Fibroblast of pulmonary artery (primary cell): ENCODE measurements at places on chromosomes 7 and 10.

DNA sequence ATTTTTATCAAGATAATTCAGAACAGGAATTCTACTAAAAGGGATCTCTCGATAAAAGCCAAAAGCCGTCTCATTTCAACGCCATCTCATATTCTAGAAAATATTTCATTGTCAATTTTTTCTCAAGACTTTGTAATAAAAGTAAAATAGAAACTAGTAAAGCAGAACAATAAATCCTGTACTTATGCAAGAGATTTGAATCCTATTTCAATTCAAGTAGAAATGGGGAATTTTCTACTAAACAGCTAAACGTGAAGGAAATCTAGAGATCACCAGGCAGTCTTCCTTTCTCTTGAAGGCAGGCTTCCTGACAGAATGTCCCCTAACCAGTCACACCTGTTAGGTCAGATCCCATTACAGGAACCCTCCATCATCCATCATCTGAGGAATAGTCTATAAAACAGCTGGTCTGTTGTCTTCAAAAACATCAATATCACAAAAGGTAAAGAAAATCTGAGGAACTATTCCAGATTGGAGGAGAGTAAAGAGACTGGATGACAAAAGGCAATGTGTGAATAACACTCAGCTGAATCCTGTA is 23.7 kb downstream of the USP6NL start:
- no peak for DNase-seq

DNA sequence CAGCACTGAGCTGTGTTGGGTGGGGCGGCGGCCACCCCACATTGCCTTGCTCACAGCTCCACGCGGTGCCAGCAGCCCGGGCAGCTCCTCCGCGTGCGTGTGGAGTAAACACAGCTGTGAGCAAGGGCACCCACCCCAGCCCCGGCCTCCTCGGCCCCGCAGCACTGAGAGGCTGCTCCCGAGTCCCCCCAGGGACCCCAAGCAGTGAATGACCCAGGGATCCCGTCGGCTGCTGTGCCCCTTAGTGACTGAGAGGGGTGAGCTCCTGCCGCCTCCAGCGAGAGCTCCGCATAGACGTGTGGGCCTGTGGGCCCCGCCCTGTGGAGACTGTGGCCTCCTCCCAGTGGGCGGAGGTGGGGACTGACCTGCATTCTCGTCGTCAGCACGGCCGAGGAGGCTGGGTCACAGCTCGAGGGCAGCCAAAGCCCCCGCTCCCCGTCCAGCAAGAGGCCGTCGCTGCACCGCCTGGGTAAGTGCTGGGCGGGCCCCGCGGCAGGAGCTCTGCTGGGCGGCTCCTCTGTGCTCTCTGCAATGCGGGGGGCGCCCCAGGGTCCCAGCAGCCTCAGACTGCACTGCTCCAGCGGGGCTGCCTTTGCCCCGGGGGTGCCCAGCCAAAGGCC is 29.9 kb upstream of the UTF1 start:
- no peak for DNase-seq

- DNase-seq = no peak
Measured at GRCh38 chr10:83541046-83541445, 598.3 kb upstream of the GHITM start.

GRCh38 chr7:99235925-99236324 is 28.0 kb upstream of the KPNA7 start:
- no peak for DNase-seq

- no peak for DNase-seq
Measured at GRCh38 chr7:67918158-67918557, 921.5 kb downstream of the TYW1 start.

GRCh38 chr7:66150471-66150870 is 35.8 kb downstream of the CRCP start:
- peak; percentile 85 for DNase-seq

- DNase-seq = no peak
Measured at GRCh38 chr10:129926066-129927055, 37.7 kb downstream of the EBF3 start.

GRCh38 chr10:36393801-36394200 is 731.6 kb upstream of the ANKRD30A start:
- peak; percentile 9 for DNase-seq

DNA sequence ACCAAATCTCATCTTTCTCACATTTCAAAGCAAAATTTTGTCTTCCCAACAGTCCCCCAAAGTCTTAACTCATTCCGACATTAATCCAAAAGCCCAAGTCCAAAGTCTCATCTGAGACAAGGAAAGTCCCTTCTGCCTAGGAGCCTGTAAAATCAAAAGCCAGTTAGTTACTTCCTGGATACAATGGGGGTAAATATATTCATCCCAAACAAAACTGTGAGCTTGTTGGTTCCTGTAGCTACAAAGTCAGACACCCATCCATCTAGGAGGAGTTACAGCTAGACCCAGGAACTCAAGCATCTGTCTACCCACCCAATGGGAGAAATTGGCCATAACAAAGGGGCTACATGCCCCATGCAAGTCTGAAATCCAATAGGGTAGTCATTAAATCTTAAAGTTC is 51.9 kb downstream of the MTURN start:
- no peak for DNase-seq

DNA sequence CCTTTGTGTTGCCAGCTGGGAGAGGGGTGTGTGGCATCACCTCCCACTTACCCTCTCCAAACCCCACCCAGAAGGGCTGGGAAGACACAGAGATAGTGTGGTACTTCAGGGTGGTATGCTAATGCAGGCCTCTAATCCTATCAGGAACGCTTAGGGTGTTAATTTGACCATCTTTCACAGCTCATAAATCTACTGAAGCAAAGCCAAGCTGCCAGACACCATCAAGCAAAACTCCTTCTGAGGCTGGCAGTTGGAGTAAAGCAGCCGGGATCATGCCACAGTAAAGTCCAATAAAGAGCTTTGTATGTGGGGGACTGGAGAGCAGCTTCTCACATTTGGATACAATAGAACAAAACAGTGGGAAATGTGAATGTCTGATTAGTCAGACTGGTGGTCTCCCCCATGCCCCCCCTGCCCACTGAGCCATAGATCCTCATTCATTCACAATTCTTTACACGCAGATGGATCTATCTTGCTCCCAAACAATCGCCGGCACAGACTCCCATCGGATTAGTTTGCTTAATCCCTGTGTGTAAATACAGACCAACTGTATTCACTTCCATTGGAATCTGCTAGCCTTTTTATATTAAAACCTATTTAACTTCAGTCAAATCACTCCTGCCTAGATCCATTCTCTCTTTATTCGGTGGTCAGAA is 29.6 kb downstream of the FGFBP3 start:
- DNase-seq = no peak

- peak; percentile 82 for DNase-seq
Measured at GRCh38 chr7:29102558-29103151, 43.7 kb downstream of the CPVL start.

GRCh38 chr7:94029976-94030375 is 25.8 kb upstream of the BET1 start:
- DNase-seq = no peak

GRCh38 chr10:113095419-113096127 is 145.5 kb downstream of the TCF7L2 start:
- peak; percentile 50 for DNase-seq

DNA sequence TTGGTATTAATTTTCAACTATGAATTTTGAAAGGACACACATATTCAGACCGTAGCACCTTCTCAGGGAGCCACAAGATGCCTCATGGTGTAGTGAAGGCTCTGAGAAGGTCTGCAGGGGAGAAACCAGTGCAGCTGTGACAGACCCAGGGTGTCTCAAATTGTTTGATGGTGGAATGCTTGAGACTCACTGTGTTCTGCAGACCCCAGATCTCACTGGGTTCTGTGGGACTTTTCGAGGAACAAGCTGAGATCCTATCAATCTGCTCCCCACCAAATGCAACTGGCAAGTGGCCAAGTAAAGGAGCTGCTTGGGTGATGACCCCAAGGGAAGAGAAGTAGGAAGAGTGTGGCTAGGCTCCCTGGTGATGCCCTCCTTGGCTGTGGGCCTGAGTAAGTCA is 130.5 kb upstream of the UNC5B start:
- no peak for DNase-seq

DNA sequence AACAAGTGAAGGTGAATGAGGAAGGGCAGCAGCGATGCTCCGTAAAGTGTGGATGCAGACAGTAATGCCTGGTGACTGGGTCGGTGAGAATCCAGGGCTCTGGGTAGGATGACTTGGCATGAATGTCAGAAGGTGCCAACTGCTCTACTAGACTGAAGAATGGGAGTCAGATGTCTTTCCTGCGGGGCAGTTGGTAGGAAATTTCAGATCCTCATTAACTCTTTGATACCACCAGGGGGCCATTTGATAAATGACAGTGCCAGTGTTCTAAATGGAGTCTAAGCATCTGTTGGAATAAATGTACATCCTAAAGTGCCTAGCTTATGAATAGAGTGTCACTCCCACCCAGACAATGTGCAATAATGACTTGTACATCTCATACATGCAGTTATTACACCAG is 462.0 kb downstream of the GRM8 start:
- no peak for DNase-seq

GRCh38 chr7:148791546-148791945 is 92.5 kb downstream of the EZH2 start:
- DNase-seq = no peak

DNA sequence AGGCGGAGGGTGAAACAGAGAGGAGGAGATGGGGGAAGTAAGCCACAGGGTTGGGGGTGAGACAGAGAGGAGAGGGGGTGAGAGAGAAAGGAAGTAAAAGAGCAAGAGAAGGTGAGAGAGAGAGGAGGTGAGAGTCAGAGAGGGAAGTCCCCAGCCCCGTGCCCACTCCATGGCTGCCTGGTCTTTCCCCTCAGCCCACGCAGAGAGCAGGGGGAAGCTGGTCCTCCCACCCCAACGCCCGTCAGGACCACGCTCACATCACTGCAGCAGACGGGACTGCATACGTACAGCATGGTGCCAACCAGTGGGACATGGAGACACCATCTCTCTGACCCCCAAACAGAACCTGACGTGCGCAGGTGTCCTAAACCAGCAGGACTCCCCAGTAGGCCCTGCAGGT is 12.1 kb upstream of the PDGFA start:
- DNase-seq = no peak

DNA sequence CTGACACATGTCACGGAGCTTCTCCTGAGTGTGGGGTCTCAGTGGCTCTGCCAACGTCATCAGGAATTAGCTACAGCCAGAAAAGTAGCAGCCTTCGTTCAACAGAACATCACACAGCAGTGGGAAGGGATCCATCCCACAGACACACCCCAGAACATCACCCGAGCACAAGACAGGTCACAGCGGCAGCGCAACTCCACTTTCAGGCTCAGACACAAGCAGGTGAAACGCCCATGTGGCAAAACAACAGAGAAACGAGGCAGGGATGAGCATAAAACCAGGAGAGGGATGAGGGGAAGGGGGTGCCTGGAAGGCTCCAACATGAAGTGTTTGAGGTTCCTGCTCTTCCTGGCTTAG is 44.8 kb downstream of the CAMK2B start:
- DNase-seq = no peak

GRCh38 chr7:4958477-4959301 is at the start of gene MMD2:
MMD2 (minus strand) TSS chr7:4959187; CDS start chr7:4959017, 170 bp downstream.
- DNase-seq = no peak

GRCh38 chr10:122044045-122044661 is 55.2 kb downstream of the TACC2 start:
- no peak for DNase-seq

GRCh38 chr7:21544303-21544656 is 1.4 kb downstream of the DNAH11 start:
- no peak for DNase-seq

DNA sequence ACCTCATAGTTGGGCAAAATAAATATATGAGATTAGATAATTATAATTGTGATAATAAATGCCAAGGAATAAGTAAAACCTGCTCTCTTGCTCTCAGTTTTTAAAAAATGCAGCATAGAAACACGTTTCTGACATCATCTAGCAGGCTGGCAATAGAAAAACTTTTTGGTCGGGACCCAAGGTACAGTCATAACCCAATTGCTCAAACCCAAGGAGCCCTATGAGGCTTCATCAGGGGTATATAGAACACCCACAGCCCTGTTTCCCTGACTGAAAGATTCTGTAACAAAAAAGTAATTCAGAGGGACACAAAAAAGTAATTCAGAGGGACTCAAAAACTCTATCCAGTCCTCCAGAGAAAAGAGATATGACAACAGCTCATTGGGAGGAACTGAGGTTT is 3.8 kb downstream of the PDE1C start:
- no peak for DNase-seq

- DNase-seq = no peak
Measured at GRCh38 chr7:150410131-150410530, 31.0 kb downstream of the ZNF775 start.

DNA sequence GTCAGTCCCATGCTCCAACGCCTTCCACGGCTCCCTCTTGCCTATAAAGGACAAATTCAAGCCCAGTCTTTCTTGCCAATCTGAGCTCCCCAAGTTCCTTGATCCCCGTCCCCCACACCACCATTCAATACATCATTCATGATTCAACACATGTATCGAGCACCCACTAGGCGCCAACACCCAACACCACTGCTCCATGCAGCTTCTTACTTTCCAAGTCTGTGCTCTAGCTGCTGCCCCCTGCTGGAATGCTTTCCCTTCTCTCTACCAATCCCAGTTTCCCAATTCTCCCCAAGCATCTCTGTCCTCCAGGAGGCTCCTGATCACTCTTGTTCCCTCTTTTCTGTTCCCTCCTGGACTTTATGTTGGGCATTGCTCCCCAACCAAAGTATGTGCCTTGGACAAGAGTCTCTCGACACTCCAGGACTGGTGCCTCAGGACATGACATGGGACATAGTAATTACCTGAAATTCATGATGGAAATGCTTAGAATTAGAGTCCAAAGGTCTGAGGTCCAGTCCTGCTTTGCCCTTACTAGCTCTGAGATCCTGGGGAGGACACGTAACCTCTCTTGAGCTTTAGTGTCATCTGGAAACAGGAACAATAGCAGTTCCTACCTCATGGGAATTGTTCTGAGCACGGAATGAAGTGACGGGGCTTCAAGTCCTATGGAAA is 172.7 kb downstream of the NEURL1 start:
- DNase-seq = peak; percentile 60
